ENCODE measurements at places on chromosomes 5 and 9.

DNA sequence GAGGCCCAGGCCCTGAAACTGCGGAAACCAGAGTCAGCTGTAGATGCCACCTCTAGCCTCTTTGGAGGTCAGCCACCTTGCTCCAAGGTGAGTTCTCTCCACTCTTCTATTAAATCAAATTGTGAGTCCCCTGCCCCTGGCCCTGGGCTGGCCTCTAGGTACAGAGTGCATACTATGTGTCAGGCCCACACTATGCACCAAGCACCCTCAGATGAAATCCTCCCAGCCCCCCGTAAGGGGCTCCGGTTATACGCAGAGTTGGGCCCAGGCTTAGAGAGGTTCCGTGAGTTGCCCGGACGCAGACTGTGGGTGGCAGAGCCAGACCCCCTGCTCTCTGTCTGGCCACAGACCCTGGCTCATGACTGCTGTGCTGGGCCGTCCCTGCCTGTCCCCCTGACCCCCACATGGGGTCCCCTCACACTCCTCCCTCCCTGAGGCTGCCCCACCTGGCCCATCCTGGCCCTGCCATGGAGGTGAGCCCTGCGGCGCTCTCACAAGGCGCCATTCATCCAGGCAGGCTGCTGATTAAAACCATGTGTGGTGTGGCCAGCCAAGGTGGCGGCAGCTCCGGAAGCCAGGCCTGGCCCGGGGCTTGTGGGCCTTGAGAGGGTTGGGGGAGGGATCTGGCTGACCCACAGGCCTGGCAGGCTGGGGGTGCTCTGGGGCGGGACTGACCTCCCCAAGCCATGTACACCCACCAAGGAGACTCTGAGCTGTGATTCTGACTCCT is 65.5 kb upstream of the SYNPO start:
- no peak for DNase-seq

DNA sequence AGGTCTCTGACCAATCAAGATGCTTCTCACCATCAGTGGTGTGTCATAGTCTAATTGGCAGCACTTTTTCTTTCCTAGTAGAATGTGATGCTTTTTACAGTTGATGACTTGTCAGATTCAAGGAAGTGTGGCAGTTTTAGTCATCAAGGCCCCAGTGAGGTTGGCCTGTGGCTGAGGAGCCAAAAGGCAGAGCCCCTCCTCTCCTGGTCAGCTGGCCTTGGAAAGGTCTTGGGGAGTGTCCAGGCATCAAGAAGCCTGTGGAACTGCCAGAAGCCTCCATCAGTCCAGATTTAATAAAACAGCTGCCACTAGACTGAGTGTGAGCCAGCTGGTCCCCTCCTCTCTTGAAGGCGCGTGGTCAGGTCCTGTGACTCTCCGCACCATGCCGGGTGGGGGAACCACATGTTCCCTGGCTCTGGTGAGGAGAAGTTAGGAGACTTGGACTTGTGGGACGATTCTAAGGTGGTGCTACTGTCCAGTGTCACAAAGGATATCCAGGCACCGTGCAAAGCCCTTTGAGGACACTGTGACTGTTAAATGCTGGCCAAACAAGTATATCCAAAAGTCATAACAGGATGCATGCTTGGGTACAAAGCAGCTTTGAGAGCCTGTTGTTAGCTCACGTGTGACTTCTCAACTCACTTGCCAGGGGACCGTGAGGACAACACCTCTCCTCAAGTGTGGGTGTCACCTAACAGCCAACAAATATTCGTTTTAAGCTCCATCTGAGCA is 6.1 kb upstream of the ANGPTL2 start:
- no peak for DNase-seq

DNA sequence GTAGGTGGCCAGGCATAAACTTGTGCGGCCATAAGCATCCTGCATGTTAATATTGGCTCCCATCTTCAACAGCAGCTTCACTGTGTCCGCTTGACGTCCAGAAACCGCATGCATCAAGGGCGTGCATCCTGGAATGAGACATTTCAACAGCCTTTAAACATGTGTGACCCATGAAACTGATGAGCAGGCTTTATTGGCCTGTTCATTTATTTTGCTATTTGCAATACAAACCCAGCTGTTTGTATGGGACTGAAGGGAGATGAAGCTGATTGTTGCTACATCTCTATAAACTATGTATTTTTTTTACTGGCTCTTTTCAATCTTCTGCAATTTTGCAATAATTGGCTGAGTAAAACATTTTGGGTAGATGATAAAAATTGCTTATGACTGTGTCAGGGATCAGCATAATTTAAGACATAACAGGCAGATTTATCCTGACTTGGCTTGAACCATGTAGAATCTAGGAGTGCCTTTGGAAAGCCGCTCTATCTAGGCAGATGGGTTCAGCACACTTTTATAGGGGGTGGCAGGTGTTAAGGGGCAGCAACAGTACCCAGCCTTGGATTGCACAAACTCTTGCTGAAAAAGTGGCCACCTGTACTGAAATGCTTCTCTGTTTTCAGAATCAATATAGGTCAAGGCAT is 56.9 kb downstream of the ANKRD55 start:
- DNase-seq, result no peak

DNA sequence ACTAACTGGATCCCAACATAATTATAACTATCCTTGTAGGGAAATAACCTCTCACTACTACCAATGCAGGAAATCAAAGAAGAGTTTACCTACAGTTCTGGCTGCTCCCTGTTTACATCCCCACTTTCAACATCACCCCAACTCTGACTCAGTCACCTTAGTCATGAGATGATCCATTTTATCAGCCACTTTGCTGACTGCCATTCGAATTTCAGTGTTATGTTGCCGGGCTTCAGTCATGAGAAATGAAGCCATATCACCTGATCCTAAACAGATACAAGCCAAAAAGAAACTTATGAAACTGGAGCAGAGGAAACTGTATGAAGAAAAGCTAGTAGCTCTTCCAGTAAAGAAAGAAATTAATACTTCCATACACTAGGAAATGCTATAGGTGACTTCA is 33.7 kb downstream of the SLC31A2 start:
- no peak for DNase-seq

DNA sequence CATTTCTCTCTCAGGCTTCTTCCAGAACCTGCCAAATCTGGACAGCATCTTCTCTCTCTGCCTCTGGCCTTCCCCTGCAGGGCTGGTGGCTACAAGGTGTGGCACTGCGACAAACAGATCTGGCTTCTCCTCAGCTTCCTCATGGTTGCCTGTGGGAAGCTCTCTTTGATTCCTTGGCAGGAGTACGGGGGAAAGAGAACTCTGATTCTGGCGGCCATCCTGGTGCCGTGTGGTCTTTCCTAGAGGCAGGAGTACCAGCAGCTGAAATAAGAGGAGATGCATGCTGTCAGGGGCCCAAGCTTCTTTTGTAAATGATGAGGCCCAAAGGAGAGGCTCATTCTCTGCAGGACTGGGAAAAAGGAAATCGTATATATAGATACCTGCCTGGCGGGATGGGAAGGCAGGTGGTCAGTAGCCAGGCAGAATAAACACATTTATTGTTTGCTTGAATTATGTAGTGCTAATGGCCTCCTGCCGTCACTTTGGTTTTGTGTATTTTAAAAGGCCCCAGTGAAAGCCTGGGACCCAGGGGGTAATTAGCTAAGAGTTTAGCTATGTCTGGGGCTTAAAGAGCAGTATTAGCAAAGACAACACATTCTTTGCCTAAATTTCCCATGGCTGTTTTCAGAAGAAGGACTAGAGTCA is at the start of gene CER1:
TSS of gene CER1 (minus strand) at position 343 of the 645 bp plus-strand sequence. CDS start at position 282, 61 bp downstream.
- DNase-seq, result no peak

DNA sequence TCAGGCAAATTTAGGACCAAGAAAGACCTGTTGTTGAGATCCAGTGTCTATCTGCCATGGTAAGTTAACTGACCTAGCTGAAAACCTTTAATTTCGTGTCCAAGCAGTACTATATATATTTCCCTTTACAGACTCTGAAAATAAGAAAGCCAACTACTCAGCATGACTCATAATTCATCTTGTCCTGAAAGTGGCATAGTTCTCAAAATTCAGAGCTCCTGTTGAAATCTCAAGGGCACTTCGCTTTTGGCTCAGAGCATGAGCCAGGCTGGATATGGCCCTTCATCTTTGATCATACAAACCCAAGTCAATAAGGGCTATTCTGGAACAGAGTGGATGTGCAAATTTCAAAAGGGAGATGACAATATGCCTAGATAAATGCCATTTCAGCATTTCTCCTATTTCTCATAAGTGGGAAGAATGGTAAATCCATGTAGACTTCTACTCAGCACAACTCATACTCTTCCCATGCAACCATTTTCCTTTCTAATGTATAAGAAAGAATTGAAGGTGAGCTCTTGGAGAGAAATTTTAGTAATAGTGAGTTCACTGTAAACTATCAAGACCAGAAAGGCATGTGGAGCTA is 567.9 kb upstream of the DAB2 start:
- no peak for DNase-seq

- no peak for DNase-seq
Observed at GRCh38 chr5:65548281-65548680, 14.7 kb downstream of the CENPK start.

DNA sequence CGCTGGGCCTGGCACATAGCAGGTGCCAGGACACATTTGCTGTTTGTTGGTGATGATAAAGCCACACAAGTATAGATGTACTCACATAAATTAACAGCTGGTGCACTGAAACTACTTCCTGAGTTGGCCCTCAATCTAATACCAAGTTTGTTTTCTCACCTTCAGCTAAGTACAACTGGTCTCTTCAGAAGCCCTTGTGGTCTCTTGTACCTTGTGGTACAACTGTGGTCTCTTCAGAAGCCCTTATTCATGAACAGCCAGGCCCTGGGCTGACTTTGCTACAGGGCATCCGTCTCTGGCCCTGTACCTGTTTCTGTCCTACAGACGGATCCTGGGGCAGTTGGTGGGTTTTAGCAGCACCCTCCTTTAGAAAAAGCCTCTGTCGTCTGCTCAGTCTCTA is 81.5 kb downstream of the DAB2IP start:
- DNase-seq, result no peak

GRCh38 chr5:149211566-149211965 is 60.1 kb upstream of the AFAP1L1 start:
- no peak for DNase-seq

GRCh38 chr9:96202971-96203780 is 98.8 kb downstream of the HSD17B3 start:
- DNase-seq, result no peak

DNA sequence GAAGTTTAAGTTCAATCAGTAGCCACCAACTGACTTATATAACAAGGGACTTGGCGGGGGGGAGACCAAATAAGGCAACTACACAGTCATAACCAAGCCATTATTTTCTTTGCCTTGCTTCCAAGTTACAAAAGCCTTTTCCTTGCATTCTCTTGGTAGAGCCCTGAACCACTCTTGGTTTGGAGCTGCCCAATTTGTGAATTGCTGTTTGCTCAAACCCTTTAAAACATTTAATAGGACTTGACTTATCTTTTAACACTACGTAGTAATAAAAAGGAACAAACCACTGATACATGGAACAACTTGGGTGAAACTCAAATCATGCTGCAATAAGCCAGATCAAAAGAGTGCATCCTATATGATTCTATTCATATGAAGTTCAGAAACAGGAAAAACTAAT is 31.7 kb upstream of the MSH3 start:
- no peak for DNase-seq

GRCh38 chr5:150762211-150762610 is 3.4 kb upstream of the DCTN4 start:
- no peak for DNase-seq

DNA sequence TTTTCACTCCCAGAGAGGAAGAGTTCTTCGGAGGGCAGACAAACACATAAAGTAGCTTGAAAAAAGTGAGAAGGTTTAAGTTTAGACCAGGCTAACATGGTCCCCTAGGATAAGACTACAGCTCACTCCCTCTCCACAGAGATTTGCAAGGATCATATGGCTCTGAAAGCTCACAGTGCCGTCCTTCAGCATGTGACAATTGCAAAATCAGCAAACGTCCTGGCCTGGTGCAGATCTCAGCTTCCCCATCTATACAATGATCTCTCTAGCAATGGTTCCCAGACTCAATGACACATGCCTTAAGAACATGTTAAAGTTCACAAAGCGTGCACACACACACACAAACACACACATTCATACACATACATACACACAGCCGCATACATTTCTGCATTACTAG is 327.6 kb downstream of the ACTL7B start:
- DNase-seq, result no peak

- no peak for DNase-seq
Observed at GRCh38 chr9:90107040-90107725, 502.4 kb downstream of the GADD45G start.

- DNase-seq, result no peak
Observed at GRCh38 chr9:81032030-81032572, 657.2 kb downstream of the TLE1 start.

- no peak for DNase-seq
Observed at GRCh38 chr9:127667127-127667844, 39.5 kb upstream of the CFAP157 start.

DNA sequence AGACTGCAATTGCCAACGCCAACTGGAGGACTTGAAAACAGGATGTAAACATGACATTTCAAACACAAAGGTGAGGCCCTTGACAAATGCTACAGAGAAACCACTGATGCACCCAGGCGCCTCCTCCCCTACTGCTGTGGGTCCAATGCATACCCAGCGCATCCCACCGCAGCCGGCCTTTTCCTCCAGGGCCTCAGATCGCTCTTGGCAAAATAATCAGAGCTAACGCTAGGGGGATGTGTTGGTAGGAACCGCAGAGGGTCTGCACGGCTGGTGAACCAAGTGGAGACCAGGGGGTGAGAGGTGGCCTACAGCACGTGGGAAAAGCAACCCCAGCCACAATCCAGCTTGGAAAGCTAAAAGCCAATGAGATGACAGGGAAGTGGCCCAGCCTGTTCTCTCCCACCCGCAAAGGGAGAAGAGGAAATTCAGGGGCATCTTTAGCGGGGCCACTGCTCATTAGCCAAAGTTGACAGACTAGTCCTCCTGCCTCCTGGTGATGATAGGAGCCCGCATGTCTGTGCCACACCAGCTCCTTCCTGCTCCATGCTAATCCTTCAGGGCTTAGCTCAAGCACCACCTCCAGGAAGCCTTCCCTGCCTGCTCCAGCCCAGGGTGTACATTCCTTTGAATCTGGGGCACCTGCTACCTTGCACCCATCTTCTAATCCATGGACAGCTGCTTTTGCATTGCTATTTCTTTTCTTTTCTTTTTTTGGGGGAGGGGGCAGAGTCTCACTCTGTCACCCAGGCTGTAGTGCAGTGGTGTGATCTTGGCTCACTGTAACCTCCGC is 5.9 kb downstream of the FAM163B start:
- DNase-seq, result no peak

DNA sequence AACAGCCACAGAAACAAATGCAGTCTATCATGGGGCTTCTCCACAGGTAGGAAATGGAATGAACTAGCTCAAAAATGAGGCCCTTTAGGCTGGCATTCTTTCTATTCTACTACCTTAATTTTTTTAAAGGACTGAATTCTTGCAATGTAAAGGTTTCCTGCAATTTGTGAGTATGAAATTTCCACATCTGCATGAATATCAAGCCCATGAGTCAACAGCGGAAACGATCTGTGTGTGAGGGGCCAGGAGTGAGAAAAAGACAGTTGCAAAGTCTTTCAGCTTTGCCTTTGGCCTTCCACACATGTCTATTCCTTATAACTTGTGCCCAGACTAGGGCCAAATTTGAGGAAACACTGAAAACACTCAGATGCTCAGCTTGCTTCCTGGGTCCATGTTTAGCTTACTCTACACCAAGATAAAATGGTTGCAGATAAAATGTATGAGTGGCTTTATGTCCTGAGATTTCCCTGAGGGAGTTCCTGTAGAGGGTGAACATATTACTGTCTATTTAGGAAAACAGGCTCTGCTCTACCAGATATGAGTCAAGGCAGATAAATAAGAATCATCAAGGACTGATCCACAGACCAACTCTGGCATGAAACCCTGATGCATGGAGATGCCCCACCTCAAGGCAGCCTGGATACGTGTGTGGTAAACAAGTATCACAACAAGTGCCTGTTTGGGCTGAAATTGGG is 46.5 kb downstream of the RETREG1 start:
- DNase-seq, result no peak

- DNase-seq, result no peak
Observed at GRCh38 chr5:180792287-180792964, 10.2 kb downstream of the MGAT1 start.
